ENCODE measurements at places on chromosomes 4 and X. TPM values are rescaled to one million over a fixed set of nuclear protein-coding genes. Genes with fewer than 3 reads are reported as not detected.

PDZD11 gene
- total RNA-seq, result 18.7 TPM

C4orf50 gene
- total RNA-seq, result 0.06 TPM

RAB40A gene
- 1.3 TPM for total RNA-seq

PCDH7 gene
- 157 TPM for total RNA-seq

ALAS2 gene
- 2.5 TPM for total RNA-seq

KLF8 gene
- total RNA-seq, result 28.3 TPM

BCOR gene
- 22.6 TPM for total RNA-seq

SLITRK4 gene
- 4.1 TPM for total RNA-seq

- H3K27me3 ChIP-seq, result no peaks in the 10 kb centered on the region
- peak overlapping the region; percentile 38 for H3K27ac ChIP-seq
- no peaks in the 10 kb centered on the region for H3K4me1 ChIP-seq
- H3K4me3 ChIP-seq, result peak overlapping the region; percentile 71
Measured at GRCh38 chr4:148442832-148443511, 758 bp upstream of the NR3C2 start.

GRCh38 chr4:5398056-5398455, 310.3 kb downstream of the EVC2 start:
- no peaks in the 10 kb centered on the region for H3K4me1 ChIP-seq
- no peaks in the 10 kb centered on the region for H3K27me3 ChIP-seq
- no peaks in the 10 kb centered on the region for H3K36me3 ChIP-seq
- H3K4me3 ChIP-seq, result no peak overlapping the region

DNA sequence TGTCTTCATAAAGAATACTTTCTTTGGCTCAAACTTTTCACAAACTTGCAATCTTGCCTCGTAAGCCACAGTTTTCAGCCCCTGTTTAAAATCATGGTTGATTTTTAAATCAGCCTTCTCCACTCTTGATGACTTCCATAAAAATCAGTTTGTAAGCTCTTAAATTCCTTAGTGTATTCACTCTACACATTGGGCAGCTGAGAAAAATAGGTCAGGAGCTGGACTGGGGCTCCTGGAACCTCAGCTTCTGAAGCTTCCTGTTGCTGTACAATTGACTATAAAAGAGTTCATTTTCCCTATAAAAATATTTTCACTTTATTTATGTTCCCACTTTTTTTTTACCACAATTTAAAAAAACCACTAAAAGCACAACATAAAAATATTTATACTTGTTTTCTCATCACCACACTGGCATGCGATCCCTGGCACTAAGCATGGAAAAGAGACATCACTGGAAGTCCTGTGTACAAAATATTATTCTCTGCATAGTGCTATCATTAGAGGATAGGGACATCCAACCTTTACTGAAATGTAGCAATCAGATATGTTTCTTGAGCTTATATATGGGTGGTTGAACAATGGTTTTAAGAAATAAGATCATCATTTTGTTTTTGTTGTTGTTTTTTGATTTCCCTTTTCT, 345.7 kb downstream of the FBXO8 start:
- H3K36me3 ChIP-seq, result no peaks in the 10 kb centered on the region
- no peaks in the 10 kb centered on the region for H3K27me3 ChIP-seq
- no peak overlapping the region for H3K4me3 ChIP-seq
- H3K27ac ChIP-seq, result no peak overlapping the region
- H3K4me1 ChIP-seq, result peaks cover 7% of the 10 kb centered on the region

GRCh38 chrX:18995221-18995620, 11.3 kb upstream of the PHKA2 start:
- no peak overlapping the region for H3K27ac ChIP-seq
- no peaks in the 10 kb centered on the region for H3K36me3 ChIP-seq
- no peak for DNase-seq
- no peaks in the 10 kb centered on the region for H3K27me3 ChIP-seq
- no peak overlapping the region for H3K4me3 ChIP-seq
- H3K4me1 ChIP-seq, result no peaks in the 10 kb centered on the region

DNA sequence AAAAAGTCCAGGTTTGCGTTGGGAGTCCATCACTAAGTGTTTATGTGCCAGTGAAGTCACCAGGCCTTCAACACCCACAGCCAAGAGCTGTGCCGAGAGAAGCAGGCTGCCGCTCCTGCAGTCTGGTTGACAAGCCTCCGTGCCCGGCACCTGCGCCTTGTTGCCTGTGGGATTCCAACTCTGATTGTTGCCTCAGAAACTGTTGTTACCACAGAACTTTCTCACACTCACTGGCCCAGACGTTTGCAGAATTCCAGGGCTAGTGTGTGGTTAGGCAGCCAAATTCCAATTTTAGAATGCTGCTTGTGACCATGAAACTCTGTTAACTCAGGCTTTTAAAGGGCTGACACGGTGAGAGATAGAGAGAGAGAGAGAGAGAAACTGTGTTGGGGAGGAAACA, 119.5 kb upstream of the LIMCH1 start:
- no peaks in the 10 kb centered on the region for H3K36me3 ChIP-seq
- no peaks in the 10 kb centered on the region for H3K27me3 ChIP-seq
- H3K4me1 ChIP-seq, result no peaks in the 10 kb centered on the region
- H3K27ac ChIP-seq, result peak overlapping the region; percentile 92
- H3K4me3 ChIP-seq, result no peak overlapping the region

DNA sequence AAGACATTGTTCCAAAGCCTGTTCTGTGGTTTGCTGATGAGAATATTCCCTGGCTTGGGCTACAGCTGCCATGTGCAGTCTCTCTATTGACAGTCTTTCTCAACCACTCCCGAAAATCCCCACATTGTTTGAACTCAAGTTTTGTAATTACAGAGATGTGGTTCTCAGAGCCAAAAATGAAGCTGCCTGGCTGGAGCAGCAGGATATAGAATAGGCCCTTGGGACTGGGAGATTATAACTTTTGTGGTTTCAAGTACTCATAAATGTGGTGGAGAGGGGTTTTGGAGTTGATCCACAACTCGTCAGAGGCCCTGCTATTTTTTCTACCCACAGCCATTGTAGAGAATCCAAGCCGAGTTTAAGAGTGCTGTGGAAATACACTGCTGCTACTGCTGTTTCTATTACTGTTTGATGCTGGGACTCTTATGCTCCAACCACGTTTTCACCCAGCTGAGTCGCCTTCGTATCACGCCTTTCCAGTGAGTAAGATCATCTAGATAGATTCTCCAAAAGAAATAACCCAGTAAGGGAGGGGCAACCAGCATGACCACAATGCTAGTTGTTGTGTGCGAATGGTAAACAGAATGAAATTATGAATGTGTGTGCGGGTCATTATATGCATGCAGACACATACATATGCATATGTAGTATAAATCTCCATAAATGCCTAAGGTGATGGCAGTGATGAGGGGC, 57.1 kb upstream of the ATXN3L start:
- H3K27me3 ChIP-seq, result no peaks in the 10 kb centered on the region
- peaks cover 2% of the 10 kb centered on the region for H3K4me1 ChIP-seq
- H3K4me3 ChIP-seq, result no peak overlapping the region

DNA sequence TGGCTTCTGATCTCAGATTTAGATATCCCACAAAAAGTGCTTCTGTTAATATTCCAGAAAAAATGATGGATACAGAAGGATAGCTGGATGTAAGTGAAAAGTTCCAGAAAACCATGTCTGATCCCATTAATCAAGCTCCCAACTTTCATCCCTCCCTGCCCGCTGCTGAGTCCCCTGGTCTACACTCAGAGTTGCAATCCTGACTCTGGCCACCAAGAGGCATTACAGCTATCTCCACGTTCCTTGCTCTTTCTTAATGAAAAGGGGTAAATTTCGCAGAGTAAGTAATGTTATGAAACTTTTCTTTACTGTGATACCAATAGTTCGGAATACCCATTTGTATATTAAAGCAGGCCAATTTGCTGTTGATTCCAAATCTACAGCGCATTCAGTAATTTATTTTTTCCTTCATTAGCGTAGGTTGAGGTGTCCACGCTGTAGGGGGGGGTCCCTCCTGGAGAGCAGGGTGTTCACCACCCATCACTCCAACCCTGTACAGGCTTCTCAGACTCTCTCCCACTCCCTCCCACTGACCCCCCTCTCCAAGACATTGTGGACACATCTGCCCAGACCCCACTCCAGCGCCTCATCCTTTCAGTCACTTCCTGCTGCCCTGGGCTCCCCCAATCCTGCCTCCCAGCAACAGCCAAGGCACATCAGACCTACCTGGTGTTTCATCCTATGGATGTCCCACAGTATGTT, 55.1 kb downstream of the RAB40A start:
- H3K4me3 ChIP-seq, result no peak overlapping the region
- H3K27me3 ChIP-seq, result no peaks in the 10 kb centered on the region
- no peak overlapping the region for H3K27ac ChIP-seq
- no peaks in the 10 kb centered on the region for H3K4me1 ChIP-seq
- DNase-seq, result no peak
- H3K36me3 ChIP-seq, result no peaks in the 10 kb centered on the region

- DNase-seq, result no peak
- no peaks in the 10 kb centered on the region for H3K4me1 ChIP-seq
- no peak overlapping the region for H3K27ac ChIP-seq
- H3K4me3 ChIP-seq, result no peak overlapping the region
- peaks cover 2% of the 10 kb centered on the region for H3K36me3 ChIP-seq
Measured at GRCh38 chr4:95729596-95729995, 110.3 kb upstream of the PDHA2 start.

- H3K36me3 ChIP-seq, result no peaks in the 10 kb centered on the region
- H3K4me1 ChIP-seq, result no peaks in the 10 kb centered on the region
- no peak for DNase-seq
- H3K27ac ChIP-seq, result no peak overlapping the region
Measured at GRCh38 chr4:101763576-101763975, 27.0 kb upstream of the BANK1 start.

DNA sequence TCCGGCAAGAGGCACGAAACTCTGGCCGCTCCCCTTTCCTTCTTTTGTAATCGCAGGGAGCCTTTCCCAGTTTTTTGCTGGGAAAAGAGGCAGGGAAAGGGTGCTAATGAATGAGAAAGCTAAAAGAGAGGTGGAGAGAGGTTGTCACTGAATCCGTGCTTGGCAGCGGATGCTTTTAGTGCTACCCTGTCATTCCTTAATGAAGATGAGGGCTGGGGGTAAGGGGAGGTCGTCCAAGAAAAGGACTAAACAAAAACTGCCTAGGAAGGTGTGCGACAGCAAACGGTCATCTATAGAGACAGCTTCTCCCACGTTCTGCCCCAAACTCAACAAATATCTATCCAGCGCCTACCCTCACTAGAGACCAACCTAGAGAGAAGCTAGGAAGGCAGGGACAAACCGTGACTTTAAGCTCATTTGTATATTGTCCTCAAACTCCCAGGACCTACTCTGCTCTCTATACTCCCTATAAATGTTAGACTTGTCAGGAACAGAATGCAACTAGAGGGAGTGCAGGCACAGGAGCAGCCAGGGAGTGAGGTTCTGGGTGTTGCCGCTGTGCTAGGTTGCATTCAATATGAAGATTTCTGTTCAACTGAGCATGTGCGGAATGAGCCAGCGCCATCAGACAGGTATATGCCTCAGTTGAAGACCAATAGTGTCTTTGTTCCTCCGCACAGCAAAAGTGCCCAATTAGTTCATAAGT, 777 bp upstream of the CASK start:
- H3K36me3 ChIP-seq, result no peaks in the 10 kb centered on the region
- H3K27ac ChIP-seq, result no peak overlapping the region
- no peaks in the 10 kb centered on the region for H3K27me3 ChIP-seq
- peak overlapping the region; percentile 94 for H3K4me3 ChIP-seq

DNA sequence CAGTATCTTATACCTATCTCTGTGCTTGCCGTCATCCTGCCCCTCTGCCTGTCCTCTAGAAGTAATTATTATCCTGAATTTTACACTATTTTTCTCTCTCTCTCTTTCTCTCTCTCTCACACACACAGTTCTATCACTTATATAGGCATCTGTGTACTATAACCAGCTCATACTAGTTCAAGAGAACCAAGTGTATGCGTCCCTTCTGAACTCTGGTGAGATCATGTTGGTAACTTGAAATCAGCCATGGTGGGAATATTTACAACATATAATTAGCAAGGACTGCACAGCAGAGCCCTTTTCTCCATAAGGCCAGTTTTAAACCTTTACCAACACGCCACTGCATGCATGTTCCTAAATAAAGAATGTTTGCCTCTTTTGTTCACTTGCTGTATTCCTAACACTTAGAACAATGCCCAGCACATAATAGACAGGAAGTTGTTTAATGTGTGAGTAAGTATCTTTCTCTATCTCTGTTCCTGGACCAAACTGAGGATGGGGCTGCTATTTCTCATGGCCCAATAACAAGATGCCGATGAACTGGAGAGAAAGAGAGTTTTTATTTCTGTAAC, 51.1 kb upstream of the IL21 start:
- H3K4me3 ChIP-seq, result no peak overlapping the region
- H3K27ac ChIP-seq, result no peak overlapping the region
- H3K27me3 ChIP-seq, result no peaks in the 10 kb centered on the region
- H3K4me1 ChIP-seq, result no peaks in the 10 kb centered on the region
- no peaks in the 10 kb centered on the region for H3K36me3 ChIP-seq
- no peak for DNase-seq

DNA sequence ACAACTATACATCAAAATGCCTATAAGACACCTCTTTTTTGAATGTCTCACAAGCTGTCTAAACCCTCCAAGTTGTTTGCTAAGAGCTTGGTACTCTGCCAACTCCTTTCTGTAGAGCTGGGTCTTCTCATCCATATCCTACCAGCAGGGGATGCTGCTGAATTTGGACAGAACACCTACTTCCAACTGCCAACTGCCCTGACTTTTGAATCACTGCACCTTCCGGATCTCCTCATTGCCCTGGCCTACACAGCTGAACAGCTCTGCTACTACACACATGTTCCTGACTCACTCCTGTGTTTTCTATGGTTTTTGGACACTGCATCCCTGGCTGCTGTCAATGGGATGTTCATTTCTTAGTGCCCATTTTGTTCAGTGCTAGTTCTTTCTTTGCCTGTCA, 18.7 kb downstream of the FAM184B start:
- no peaks in the 10 kb centered on the region for H3K4me1 ChIP-seq
- no peaks in the 10 kb centered on the region for H3K36me3 ChIP-seq
- H3K27ac ChIP-seq, result no peak overlapping the region

DNA sequence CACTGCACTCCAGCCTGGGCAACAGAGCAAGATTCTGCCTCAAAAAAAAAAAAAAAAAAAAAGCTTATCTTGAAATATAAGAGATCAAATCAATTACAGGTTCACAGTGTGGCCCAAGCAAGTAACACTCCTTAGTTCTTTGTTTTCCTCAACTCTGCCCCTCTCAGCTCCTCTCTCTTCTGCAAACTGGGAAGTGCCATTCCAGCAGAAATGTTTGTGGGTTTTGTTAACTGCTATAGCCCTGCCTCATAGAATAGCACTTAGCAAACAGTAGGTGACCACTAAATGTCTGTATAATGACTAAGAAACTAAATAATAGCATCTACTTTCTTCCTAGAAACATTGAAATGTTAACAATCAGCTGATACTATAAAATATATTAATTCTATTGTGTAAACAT, 160.0 kb upstream of the NAP1L5 start:
- H3K4me1 ChIP-seq, result no peaks in the 10 kb centered on the region
- peaks cover 1% of the 10 kb centered on the region for H3K36me3 ChIP-seq
- DNase-seq, result no peak
- no peaks in the 10 kb centered on the region for H3K27me3 ChIP-seq

GRCh38 chr4:148207068-148207467, 235.1 kb downstream of the NR3C2 start:
- no peak overlapping the region for H3K4me3 ChIP-seq
- no peaks in the 10 kb centered on the region for H3K4me1 ChIP-seq
- H3K27me3 ChIP-seq, result no peaks in the 10 kb centered on the region
- H3K27ac ChIP-seq, result no peak overlapping the region
- no peaks in the 10 kb centered on the region for H3K36me3 ChIP-seq
- no peak for DNase-seq

GRCh38 chrX:17403972-17404371, 29.0 kb downstream of the NHS start:
- DNase-seq, result no peak
- no peaks in the 10 kb centered on the region for H3K4me1 ChIP-seq
- H3K4me3 ChIP-seq, result no peak overlapping the region
- no peaks in the 10 kb centered on the region for H3K27me3 ChIP-seq

GRCh38 chr4:77204621-77205020, 47.6 kb downstream of the CCNG2 start:
- H3K27ac ChIP-seq, result no peak overlapping the region
- DNase-seq, result no peak
- H3K4me3 ChIP-seq, result no peak overlapping the region
- H3K27me3 ChIP-seq, result no peaks in the 10 kb centered on the region

All from aorta (tissue), 5 donors.